ENCODE measurements at places on chromosomes 6 and 20.

DNA sequence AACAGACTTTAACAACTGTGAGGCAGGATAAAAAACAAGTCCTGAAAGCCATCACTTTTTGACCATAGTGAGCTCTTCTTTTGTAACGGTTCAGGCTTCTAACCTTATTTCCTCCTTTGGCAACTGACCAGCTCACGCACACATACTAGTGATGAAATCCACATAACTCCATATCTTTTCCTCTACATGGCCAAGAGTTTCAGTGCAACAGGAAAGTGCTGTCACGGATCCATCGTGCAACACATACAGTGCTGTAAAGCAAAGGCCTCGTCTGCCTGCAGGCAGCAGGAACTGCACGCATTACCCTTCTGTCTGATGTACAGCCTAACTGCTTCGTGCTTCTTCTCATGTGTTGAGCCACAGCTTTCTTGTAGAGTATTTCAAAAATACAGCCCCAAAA is 108.5 kb downstream of the EPM2A start:
- no peak overlapping the region for H3K27ac ChIP-seq
- no peaks in the 10 kb centered on the region for H3K4me1 ChIP-seq
- no peak for DNase-seq

DNA sequence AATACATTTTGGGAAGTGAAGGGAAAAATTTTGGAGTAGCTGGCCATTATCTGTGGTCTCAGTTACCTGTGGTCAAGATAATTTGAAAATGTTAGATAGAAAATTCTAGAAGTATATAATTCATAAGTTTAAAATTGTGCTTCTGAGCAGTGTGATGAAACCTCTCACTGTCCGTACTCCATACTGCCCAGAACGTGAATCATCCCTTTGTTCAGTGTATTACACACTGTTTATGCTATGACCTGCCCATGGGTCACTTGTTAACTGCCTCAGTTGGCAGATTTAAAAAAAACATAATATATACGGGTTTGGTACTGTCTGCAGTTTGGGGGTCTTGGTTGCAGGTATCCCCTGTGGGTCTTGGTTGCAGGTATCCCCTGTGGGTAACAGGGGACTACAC is 4.1 kb upstream of the CALHM5 start:
- DNase-seq, result no peak
- H3K36me3 ChIP-seq, result no peaks in the 10 kb centered on the region
- no peak overlapping the region for H3K27ac ChIP-seq
- H3K4me3 ChIP-seq, result no peak overlapping the region
- no peaks in the 10 kb centered on the region for H3K4me1 ChIP-seq
- no peaks in the 10 kb centered on the region for H3K27me3 ChIP-seq

DNA sequence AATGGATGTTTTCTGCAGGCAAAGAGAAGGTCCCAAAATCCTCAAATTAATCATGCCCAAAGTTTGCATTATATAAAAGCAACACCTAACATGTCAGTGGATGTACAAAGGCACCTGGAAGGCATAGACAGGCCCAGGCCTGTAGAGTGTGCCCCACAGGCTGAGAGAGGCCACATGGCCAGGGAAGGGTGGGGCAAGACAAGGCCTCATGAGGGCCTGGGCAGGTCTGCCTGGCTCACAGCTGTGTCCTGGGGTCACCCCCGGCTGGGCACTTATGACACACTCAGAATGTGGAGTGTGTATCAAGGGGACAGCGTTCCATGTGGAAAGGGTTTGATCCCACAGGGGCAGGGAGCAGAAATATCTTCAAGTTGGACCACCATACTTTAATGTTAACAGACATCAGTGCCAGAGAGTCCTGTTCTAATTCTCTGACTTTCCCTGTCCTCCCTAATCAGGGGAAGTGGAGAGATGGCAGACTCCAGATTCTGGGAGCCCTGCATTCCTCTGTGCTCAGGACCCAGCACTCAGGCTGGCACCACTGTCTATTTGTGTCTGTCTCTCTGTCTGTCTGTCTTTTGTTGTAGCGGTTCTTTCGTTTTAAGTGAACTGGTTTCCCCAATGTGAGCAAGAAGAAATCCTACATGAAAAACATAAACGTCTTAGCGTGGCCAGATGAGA is 178.3 kb upstream of the FOXA2 start:
- H3K27me3 ChIP-seq, result no peaks in the 10 kb centered on the region
- H3K4me3 ChIP-seq, result no peak overlapping the region
- H3K36me3 ChIP-seq, result no peaks in the 10 kb centered on the region
- H3K4me1 ChIP-seq, result peaks cover 30% of the 10 kb centered on the region
- DNase-seq, result no peak

DNA sequence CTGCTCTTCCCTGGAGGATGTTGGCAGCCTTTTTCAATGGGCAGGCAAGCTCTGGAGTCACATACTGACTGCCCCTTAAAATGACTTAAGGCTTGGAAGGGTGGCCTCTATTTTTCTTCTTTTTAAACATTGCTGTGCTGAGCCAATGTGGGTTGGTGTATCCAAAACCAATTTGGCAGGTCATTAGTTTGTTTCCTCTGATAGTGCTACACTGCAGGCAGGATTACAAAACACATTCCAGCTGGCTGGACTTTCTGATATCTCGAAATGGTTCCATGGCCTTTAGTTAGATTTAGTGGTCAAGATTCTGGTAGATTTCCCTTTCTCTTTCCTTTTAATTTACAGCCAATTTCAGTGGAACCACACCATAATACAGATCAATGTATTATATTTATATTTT is 28.1 kb upstream of the BMP2 start:
- no peaks in the 10 kb centered on the region for H3K36me3 ChIP-seq
- no peak overlapping the region for H3K4me3 ChIP-seq
- no peaks in the 10 kb centered on the region for H3K27me3 ChIP-seq
- no peak for DNase-seq

- peaks cover 12% of the 10 kb centered on the region for H3K36me3 ChIP-seq
- no peak overlapping the region for H3K27ac ChIP-seq
- peaks cover 51% of the 10 kb centered on the region for H3K4me1 ChIP-seq
- no peaks in the 10 kb centered on the region for H3K27me3 ChIP-seq
- no peak for DNase-seq
Observed at GRCh38 chr20:37408302-37409193, 62.6 kb downstream of the SRC start.

All from esophagus squamous epithelium (tissue), 5 donors.